Cerebellum (tissue), 4 donors: ENCODE measurements at places on chromosomes 16 and 17.
A peak's percentile ranks its signal among the peaks of the same experiment; 100 is the strongest.

DNA sequence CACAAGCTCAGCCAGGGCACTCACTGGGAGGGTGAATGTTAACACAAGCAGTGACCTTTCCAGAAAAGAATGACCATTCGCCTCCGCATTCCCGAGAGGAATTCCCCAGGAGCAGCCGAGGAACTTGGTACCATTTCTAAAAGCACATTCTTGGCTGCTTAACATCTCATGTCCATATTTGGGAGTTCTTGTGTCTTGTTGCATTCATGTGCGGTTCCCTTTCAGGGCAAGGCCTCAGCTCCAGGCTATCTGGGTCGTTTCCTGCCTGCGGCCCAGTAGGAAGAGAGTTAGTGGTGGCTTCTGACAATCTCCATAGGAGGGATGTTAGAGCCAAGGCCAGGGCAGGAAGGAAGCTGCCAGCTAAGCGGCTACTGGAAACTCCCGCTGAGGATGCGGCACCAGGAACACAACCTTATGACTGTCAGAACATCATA lies 27.8 kb upstream of the MEAK7 start:
- peak; percentile 44 for DNase-seq

DNA sequence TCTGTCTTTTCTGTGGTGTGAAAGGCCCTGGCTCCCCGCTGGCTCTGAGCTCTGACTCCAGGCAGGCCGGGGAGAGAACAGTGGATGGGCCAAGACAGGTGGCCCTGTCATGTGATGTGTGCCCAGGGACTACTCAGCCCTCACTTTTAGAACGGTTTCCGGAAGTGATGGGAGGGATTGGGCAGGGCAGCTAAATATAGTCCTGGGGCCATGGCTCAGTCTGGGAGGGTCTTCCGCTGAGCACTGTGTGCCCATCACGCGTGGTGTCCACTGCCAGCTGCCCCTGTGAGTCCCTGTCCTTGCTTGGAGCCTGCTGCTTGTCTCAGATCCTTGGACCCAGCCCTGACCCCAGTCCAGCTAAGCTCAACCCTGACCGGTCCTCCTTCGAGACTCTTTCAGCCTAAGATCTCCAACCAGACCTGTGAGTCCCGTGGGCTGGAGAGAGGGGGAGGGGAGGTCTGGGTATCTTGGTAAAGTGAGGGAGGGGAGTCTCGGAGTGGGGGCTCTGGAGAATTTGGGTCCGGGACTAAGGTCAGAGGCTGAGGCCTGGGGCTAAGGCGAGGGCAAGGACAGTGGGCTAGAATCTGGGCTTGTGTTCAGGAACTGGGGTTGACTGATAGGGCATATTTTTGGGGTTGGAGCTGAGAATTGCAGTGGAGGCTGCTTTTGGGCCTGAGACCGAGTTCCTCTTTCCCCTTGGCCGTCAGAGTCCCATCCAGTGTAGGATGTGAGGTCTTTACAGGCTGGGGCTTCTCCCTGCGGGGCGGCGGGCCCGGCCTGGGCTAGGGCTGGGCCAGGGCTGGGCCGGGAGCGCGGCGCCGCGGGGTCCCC lies at the start of gene TRIM72:
Gene TRIM72, plus strand, starts transcription at position 243 of the 831 bp plus-strand sequence. CDS start 620 bp downstream, outside the sequence.
- peak; percentile 62 for DNase-seq

DNA sequence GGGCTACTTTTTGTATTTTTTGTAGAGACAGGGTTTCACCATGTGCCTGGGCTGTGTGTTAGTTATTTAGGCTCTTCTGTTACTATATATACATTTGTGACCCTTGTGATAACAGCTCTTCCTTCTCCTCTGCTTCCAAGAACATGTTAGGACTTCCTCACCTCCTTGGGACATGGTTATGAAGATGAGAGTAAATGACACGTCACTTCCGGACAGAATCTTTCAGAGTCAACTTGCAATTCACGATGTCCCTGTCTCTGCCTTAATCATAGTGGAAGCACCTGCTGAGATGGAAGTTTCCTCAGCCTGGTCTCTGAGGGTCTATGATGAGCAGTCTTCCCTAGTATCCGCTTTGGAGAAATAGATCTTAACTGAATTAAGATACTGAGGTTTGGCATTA lies 42.9 kb downstream of the CCDC42 start:
- no peak for DNase-seq

DNA sequence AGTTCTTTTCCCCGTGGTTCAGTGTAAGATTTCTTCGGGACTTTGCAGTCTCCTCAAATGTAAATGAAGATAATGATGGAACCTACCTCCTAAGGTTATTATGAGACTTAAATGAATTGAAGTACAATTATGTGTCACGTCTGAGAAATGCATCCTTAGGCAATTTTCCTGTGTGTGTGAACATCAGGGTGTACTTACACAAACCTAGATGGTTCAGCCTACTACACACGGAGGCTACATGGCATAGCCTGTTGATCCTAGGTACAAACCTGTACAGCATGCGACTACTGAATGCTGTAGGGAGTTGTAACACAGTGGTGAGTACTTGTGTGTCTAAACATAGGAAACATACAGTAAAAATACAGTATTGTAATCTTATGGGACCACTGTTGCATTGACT lies 1.1 kb upstream of the FAM20A start:
- no peak for DNase-seq

GRCh38 chr16:86953631-86954391 lies 363.4 kb downstream of the C16orf95 start:
- no peak for DNase-seq

DNA sequence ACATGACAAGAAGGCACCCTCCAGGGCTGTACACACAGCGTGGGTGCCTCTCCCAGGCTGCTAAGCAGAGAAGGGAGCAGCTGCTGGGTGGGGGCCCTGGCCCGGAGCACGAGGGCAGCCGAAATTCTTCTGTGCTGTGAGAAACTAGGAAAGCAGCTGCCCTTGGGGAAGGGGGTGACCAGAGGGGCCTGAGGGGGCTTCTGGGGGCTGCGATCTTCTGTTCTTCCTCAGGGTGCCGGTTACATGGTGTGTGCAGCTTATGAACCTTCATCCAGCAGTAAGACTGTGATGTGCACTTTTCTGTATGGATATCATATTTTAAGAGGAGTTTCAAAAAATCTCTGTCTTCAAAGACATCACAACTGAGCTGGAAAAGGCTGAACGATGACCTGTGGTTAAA lies 43.2 kb upstream of the METRNL start:
- DNase-seq: no peak

DNA sequence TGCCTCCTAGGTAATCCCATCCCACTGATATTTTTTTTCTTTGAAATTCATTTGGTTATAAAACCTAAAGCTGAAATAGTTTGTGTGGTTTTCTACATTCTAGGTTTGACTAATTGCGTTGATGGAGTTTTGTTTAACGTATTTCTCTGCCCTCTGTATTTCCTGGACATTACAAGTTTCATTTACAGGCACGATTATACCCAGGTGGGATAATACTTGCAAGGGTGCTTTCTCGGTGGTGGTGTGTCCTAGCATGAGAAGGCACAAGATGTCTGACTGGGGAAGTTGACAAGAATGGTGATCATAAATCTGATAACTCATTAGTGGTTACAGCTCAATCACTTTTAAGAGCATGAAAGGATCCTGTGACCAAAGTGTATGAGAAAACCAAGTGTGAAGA lies 45.0 kb downstream of the DYNLRB2 start:
- no peak for DNase-seq

DNA sequence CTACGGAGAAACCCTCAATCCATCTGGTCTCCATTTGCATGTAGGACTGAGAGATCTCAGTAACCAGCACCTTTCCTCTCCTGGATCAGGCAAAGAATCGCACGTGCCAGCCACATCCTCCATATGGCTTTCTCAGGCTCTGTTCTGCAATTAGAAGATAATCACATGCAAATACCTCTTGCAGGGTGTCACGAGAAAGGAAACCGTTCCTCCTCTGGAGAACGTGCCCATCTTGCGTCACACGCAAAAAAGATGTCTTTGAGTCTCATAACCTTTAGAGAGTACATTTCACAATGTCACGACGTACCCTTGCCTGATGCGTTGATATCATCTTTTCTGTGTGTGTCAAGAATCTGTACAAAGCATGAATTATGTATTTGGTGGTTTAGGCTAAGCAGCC lies 36.2 kb upstream of the DNAH17 start:
- no peak for DNase-seq

DNA sequence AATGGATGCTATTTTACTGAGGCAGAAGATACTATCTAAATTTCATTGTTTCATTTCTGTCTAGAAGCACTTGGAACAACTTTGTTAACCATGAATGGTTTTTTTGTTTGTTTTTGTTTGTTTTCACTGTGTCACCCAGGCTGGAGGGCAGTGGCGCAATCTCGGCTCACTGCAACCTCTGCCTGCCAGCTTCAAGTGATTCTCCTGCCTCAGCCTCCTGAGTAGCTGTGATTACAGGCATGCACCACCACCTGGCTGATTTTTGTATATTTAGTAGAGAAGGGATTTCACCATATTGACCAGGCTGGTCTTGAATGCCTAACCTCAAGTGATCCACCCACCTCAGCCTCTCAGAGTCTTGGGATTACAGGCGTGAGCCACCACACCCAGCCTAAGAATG lies 40.5 kb downstream of the ABHD15 start:
- no peak for DNase-seq

DNA sequence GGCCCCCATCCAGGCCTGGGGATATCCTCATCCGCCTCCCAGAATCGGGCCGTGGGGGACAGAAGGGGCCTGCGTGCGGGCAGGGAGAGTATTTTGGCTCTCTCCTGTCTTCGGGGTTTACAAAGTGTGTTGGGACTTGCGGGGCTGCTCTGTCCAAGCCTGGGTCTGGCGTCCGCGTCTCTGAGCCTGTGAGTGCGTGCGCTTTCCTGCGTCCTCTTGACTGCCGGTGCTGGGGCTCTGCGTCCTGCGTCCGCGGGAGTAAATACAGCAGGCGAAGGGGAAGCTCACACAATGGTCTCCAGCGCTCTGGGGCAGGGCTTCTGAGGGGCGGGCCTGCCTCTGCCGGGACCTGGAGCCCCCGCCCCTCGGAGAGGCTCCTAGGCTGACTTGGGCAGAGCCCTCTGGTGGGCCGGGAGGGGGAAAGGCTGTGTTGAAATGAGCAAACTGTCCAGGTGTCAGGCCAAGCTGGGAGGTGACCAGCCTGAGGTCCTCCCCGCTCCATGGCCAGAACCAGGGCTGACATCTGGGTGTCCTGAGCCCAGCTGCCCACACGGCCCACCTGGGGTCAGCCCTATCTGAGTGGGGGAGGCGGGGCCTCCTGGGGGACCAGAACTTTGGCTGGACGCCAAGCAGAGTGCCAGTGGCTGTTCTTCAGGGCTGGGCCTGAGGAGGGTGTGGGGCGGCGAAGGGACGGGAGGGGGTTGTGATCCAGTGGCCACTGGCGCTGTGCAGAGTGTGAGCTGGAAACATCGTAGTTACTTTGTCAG lies 233.6 kb downstream of the SEC14L1 start:
- peak; percentile 76 for DNase-seq

- DNase-seq: no peak
Observed at GRCh38 chr17:45353043-45353442, 36.2 kb upstream of the MAP3K14 start.

GRCh38 chr17:79562192-79562930 lies 48.5 kb downstream of the RBFOX3 start:
- no peak for DNase-seq

GRCh38 chr16:84600343-84601229 lies 17.3 kb downstream of the COTL1 start:
- no peak for DNase-seq

GRCh38 chr16:67961551-67961957 lies 6.9 kb downstream of the SLC12A4 start:
- DNase-seq: no peak

GRCh38 chr17:28041844-28042656 lies 427 bp upstream of the NLK start:
- DNase-seq: no peak

DNA sequence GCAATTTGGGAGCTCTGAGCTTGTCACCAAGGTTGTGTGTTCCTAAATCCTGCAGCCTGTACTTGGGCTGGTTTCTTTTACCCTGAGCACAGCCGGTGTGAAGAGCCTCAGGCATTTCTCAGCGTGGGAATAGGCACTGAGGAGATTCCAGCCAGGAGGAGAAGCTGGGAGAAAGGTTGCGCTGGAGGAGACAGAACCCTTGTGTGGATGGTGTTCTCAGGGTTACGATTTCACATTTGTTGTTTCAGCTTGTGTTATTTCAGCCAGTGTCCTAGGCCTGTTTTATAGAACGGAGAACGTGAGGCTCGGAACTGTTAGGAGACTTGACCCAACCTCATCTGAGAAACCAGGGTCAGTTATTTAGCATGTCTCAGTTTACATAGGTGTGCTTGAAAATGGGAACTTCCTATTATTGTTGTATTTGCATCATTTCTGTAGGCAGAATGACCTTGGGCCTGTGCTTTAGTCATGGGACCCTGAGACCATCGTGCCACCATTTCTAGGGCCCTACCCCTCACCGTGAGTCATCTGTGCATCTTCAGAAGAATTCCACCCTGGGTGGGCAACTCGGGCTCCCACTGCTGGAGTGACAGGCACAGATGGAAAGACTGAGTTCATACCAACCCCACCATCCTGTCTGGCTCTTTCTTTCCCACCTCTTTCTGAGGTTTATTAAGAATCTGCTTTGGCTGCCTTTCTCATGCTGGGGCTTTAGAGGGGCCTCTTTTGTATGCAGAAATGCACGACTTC lies 134.9 kb downstream of the MSI2 start:
- DNase-seq: no peak

- DNase-seq: peak; percentile 87
Observed at GRCh38 chr17:37107406-37108083, 158.8 kb downstream of the AATF start.

DNA sequence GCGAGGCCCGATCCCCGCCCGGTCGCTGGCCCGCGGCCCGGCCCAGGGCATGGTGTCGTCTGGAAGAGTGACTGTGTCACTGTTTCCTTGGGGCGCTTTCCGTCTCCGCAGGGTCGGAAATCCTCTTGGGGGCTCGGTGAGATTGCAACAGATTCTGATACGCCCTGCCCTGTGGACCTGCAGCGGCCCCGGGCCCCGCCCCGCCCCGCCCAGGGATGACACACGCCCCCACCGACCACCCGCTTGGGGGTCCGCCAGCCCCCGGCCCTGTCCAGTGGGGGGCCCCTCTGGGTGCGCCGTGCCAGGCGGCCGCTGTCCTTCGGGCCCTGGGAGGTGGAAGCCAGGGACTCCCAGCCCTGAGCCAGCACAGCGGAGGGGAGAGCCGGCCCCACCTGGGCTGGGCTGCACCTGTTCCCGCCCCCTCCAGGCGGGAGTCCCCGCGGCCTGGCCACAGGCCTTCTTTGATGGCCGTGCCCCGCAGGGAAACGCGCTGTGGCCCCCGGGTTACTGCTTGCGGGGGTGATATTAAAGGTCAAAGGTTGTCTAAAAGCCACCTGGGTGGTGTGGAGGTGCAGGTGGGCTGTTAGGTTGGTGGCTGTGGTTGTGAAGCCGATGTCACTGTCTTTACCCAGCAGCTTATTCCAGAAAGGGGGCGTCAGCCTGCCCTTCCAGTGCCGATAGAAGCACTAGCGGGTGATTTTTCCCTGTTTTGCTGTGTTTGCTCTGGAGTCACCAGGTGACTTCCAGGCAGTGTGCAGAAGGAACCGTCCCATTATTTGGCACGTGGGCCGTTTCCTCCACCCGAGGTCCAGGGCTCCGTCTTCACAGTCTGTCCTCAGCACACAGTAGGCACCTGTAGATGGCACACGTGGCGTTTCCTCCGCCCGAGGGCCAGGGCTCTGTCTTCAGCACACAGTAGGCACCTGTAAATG lies 752 bp downstream of the TBC1D24 start:
- no peak for DNase-seq
